Pons (tissue), 1 donor: ENCODE measurements at places on chromosomes 4 and X.

GRCh38 chrX:104864296-104864695 lies 298.3 kb downstream of the IL1RAPL2 start:
- DNase-seq: no peak

GRCh38 chr4:45072981-45073380 lies 346.6 kb upstream of the GNPDA2 start:
- DNase-seq: no peak

- DNase-seq: no peak
Measured at GRCh38 chrX:57528670-57529255, 63.0 kb upstream of the ZXDB start.

- no peak for DNase-seq
Measured at GRCh38 chr4:17414392-17414791, 97.5 kb downstream of the QDPR start.

- DNase-seq: no peak
Measured at GRCh38 chrX:100328351-100328750, 81.7 kb downstream of the PCDH19 start.
